ENCODE measurements at places on chromosomes 7 and 10.
A peak's percentile ranks its signal among the peaks of the same experiment; 100 is the strongest.

DNA sequence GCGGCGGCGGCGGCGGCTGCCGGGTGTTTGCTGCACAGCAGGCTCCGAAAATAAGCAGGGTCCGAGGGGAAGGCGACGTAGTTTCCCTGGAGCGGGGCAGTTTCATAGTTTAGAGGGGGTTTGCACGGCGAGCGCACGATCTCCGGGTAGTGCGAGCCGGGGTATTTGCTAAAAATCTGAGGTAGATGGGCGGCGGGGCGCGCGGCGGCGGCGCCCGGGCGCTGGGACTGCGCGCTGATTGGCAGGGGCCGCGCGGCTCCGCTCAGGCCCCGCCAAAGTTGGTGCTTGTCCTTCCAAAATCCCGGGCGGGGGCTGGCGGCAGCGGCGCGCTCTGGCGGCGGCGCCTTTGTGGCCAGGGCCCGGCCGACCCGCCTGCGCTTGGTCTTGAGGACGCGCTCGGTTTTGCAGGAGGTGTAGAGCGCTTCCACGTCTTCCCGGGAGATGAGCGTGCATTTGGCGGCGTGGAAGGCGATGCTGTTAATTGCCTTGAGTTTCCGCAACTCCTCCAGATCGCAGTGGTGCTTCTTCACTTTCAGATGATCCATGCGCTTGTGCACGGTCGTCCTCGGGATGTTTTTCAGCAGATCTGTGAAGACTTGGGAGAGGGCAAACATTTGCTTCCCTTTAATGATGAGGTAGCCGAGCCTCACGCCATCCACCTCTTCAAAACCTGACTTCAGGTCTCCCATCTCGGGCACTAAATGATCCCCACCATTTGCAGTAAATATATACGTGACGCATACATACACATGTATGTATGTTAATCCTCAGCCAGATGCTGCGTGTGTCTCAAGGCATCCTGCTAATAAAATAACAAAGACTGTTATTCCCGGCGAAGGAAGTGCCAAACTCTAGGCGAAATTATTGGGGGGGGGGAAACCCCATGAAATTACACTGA is 8.1 kb downstream of the SKIDA1 start:
- DNase-seq: peak; percentile 12

GRCh38 chr10:66218981-66219587 is 706.8 kb upstream of the LRRTM3 start:
- no peak for DNase-seq

GRCh38 chr10:20596911-20597310 is 300.2 kb downstream of the NEBL start:
- no peak for DNase-seq

DNA sequence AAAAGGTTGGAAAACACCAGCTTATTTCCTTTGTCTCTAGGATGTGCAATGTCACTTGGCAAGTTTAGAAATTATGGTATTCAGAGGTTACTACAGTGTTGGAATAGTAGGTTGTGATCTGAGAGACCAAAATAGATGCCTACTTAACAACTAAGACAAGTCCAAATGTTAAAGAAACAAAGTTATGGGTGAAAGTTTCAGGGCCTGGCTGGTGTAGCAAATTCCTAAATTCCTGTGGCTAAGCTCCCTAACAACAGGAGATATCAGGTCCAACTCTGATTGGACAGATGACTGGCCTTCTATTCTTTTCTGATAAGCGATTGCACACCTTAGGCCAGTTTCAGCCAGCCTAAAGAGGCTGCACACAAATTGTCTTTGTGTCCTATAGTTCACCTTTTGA is 873.5 kb downstream of the REEP3 start:
- no peak for DNase-seq

GRCh38 chr7:100177045-100178001 is at the start of the genes GPC2 and STAG3:
Gene GPC2 (minus strand): TSS chr7:100177381. CDS start chr7:100177199, 182 bp downstream.
Gene STAG3 (plus strand): TSS chr7:100177918. CDS start chr7:100180557, 2,639 bp downstream.
- peak; percentile 97 for DNase-seq

GRCh38 chr7:29881724-29882123 is 75.4 kb downstream of the WIPF3 start:
- DNase-seq: no peak

DNA sequence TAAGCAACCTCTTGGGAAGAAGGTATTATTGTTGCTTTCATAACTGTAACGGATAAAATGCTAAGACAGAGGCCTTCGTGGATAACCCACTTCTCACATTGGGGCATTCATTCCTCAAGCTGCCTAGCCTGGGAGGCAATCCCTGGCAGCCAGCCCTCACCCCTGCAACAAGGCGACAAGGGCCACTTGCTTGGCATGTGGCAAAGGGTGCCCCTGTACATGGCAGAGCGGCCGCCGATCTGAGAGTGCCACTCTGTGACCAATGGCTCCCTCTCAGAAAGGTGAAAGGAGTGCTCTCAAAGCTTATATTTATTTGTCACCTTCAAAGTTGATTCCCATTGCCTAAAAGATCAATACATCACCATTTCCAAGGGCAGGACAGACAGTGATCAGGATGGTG is 31.9 kb downstream of the EBF3 start:
- no peak for DNase-seq

DNA sequence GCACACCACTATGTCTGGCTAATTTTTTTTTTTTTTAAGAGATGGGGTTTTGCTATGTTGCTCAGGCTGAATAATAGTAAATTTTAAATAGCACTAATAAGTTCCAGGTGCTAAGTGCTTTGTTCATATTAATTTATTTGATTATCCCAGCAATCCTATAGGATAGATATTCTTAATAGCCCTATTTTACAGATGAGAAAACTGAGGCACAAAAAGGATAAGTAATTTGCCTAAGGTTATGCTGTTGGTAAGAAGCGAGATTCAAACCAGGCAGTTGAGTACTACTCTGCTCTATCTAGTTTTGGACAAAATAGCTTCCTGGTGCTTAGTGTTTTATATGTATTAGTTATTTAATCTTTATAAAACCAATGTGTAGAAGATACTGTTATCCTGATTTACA is 72.5 kb upstream of the STRIP2 start:
- no peak for DNase-seq

DNA sequence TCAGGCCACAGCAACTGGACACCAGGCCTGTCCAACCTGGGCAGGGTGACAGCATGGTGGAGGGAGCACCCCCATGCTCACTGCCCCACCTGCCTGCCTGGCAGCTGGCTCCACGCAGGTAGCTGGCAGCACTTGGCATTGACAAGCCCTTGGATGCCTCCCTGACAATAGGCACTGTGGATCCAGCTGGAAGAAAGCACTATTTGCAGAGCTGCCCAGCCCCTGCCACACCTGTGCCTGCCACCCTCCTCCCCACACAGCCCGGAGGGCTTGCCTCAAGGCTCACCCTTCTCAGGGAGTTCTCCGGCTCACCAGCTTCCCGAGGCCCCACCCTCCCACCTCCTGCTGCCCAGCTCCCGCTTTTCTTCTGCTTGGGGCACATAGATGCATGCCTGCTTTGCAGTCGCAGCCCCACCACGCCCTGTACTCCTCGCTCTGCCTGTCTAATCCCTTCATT is 160.1 kb downstream of the NEURL1 start:
- DNase-seq: no peak

- DNase-seq: no peak
Measured at GRCh38 chr7:95190515-95190914, 133.8 kb downstream of the PON1 start.

- DNase-seq: no peak
Measured at GRCh38 chr7:81331061-81332018, 412.5 kb upstream of the SEMA3C start.
